Activated CD4-positive, alpha-beta T cell treated with anti-CD3 and anti-CD28 coated beads, Interleukin-2, amount 50 U/mL, for 24 hours (primary cell): ENCODE measurements at places on chromosomes 11 and 22.

DNA sequence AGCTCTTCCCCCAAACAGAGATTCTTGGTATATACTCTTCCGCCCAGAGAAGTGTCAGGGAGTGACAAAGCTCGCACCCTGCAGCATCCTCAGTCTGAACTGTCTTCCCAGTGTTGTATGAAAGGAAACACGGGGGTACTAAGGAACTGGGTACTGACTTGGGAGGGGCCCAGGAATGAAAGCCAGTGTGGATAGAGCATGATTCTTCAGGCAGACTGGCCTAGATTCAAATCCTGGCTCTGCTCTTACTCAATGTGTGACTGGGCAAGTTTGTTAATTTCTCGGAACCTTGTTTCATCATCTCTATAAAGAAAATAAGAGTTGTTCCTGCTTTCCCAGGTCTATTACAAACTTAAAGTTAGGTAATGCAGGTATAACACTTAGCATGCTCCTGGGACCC lies 266.0 kb upstream of the NARS2 start:
- DNase-seq, result no peak

DNA sequence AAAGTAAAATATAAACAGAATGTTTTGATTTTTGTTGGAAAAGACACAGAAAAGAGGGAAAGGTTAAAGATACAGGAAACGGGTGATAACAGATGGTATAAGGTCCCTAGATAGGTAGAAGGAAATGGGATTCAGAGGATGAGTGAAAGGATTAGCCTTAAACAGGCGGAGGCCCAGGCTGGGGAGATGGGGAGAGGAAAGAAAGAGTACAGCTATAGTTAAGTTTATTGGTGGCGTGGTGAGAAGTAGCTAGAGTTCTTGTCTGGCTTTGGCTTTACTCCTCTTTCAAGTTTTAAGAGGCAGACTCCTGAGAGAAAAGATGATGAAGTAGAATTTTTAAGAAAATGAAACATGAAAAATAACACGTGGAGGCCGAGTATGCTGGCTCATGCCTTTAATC lies 13.7 kb downstream of the ZBTB44 start:
- no peak for DNase-seq

GRCh38 chr11:75508051-75508561 lies 17.6 kb downstream of the GDPD5 start:
- no peak for DNase-seq

GRCh38 chr11:66987924-66988637 lies 13.0 kb downstream of the C11orf86 start:
- no peak for DNase-seq

GRCh38 chr11:63470311-63470710 lies 20.7 kb downstream of the PLAAT5 start:
- DNase-seq, result no peak

DNA sequence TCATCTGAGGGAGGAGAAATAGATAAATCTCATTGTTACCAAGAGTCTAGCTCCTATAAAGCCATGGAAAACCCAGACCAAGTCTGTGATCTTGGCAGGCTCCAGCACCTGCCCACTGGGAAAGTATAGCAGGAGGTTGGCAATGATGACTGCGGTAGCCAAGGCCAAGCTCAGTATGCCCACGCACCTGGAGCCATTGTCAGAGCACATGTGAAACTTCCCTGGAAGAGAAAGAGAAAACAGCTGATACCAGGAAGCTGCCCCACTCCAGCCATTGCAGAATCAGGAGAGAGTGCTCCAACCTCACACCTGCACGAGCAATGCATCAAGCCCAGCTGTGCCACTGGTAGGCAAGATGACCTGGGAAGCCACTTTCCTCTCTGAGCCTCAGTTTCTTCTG lies 62.2 kb upstream of the HEPHL1 start:
- DNase-seq, result no peak

GRCh38 chr11:10750838-10751580 lies at the start of gene CTR9:
Gene CTR9, plus strand, starts transcription at chr11:10751246. Its CDS starts 167 bp downstream, at chr11:10751413.
- peak; percentile 86 for DNase-seq

GRCh38 chr22:39173787-39174497 lies 21.5 kb upstream of the CBX7 start:
- no peak for DNase-seq

DNA sequence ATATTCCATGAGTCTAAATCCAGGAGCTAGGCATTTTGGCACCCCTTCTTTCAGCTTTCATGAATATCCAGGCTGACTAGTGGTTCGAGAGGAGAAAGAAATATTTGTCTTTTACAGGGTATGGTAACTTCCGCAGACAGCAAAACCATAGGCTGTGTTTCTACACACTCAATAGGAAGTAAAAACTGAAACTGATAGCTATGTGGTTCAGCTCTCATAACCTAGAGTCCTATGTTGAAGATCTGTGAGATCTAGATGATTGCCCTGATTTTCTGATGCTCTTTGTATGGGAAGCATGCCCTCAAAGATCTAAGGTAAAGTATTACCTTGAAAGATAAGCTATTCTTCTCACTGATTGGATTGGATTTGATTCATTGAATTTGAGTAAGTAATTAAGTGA lies 118.3 kb downstream of the CD44 start:
- no peak for DNase-seq

GRCh38 chr11:88292171-88292843 lies 45.2 kb downstream of the CTSC start:
- DNase-seq, result no peak

DNA sequence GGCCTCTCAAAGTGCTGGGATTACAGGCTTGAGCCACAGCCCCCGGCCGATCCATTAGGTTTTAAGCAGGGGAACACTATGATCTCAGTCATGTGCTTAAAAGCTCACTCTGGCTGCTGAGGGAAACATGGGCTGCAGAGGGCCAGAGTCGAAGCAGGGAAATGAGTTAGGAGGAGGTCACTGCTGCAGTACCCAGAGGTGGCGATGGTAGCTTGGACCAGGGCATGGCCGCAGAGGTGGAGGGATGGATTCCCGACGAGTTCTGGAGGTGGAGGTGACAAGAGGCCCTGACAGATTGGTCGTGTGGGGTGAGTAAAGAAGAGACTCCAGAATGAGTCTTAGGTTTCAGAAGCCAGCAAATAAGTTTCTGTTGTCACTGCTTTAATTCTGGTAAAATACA lies 54.4 kb upstream of the INCENP start:
- no peak for DNase-seq

GRCh38 chr22:46581538-46582244 lies 38.5 kb upstream of the GRAMD4 start:
- no peak for DNase-seq

GRCh38 chr11:85266646-85267045 lies 360.5 kb downstream of the DLG2 start:
- DNase-seq, result no peak

DNA sequence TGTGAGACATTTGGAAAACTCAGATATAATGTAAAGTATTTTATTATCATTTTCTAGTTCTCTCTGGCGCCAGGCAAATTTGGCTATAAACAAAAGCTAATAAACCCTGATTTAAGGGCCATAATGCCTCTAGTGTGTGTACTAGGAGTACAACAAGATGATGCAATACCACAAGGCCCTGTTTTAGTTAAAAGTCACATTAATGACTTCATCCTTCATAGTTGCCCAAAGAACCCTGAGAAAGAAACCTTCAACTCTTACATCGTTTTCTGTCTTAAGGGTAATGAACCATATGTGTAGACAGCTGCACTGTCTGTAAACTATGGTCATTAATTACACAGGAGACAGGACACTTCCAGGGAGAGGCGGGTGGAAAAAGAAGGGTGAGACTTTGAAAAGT lies 538.4 kb downstream of the FAM181B start:
- DNase-seq, result no peak

DNA sequence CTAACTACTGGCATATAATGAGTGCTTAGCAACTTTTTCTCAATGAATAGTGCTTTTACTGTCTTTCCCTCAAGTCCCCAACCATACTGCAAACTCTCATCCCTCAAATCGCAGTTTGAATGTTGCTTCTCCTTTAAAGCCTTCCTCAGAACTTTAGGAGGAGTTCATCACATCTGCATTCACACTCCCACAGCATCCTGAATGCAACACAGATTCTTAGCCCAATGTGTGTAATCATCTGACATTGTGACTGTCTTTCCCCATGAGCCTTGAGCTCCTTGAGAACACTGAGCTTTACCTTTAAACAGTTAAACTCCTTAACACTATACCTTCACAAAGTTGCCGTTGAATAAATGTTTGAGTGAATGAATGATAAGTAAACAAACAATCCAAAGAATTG lies 81.7 kb upstream of the FAM181B start:
- no peak for DNase-seq

DNA sequence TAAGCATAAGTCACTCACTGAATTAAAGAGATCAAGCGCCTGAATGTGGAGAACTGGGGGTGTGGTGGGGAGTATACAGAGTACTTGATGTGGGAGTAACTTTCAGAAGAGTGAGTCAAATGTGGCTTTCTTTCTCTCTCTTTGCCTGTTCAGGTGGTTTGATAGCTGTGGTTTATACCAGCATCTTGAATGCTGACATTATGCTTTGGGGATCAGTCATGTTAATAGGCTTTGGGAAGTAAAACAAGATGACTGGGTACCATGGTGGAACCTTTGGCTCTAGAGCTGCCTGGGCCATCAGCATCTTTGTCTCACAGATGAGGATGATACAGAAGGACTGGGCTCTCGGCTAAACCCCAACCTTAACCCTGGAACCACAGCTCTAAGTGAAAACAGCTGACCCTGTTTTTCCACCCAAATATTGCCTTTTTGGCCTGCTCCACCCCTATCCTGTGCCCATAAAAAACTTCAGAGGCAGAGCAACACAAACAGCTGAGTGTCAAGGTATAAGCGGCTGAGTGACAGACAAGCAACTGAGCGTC lies 58.2 kb upstream of the GNAZ start:
- DNase-seq, result peak; percentile 35

DNA sequence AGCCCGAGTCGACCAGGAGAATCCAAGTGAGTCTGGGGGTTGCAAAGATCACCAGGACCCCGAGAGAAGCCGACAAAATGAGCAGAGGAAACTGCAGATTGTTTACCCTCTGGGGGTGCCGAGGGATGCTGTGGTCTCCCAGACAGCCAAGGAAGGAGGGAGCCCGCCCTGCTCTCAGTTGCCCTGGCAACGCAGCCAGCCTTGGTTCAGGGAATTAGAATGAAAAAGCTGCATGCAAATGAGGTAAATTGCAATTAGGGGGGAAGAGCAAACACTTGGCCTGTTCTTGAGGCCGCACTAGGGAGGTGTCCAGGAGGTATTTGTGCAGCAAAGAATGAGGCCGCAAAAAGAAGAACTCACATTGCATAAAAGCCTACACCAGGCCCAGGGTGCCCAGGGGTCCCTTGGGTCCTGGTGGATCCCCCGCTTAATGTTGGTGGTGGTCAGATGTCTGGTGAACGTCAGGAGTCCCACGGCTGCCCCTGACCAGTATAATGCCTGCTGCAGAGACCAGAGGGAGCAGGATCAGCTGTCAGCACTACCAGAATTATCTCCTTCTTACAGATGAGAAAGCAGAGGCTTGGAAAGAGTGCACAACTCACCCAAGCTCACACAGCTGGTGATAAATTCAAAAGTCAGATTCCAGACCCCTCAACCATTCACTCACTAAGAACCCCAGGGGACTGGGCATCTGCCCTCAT lies 40.3 kb upstream of the ATXN10 start:
- no peak for DNase-seq

- no peak for DNase-seq
Observed at GRCh38 chr11:85316967-85317366, 310.2 kb downstream of the DLG2 start.
